Activated naive CD8-positive, alpha-beta T cell treated with anti-CD3 and anti-CD28 coated beads, Interleukin-2, amount 50 U/mL, for 16 hours (primary cell): ENCODE measurements at places on chromosomes 4 and X.

GRCh38 chr4:45865781-45866180, 258.1 kb downstream of the GABRG1 start:
- no peak for DNase-seq

DNA sequence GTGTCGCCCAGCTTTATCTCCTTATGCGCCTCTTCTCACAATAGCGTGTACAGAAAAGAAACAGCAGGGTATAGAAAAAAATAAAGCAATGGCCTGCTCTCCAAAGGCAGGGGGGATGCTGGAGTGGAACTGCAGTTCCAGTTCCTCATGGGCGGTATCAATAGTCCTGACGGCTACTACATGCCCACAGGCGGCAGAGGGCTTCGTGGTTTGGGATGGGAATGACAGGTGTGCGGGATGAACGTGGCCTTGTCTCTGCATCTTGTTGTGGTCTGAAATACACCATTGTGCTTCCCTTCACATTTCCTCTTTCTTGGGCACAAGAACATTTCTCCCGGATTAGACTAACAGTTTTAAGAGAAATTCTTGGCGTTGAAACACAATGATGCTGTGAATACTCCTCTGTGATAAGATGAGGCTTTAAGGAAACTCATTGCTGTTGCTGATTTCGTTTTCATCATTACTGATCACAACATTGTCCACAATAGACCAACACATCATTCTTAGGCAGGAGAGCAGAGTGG, 124.1 kb upstream of the IGFBP7 start:
- DNase-seq, result no peak

DNA sequence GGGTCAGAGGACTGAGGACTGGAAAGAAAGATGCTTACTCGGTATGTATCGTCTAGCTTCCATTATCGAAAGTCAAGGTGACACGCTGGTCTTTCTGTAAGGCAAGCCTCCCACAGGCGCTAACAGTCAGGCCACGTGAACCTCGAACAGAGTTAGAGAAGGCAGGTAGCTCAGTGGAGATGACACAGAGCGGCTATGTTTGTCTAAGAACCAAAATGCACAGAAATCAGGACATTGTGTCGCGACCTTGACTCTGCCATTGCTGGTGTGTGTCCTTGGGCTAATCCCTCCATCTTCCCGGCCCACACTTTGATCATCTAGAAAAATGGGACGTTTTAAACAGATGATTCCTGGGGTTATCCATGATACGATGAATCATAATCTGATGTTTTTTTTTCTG, 40.3 kb downstream of the IRF2 start:
- DNase-seq, result no peak

DNA sequence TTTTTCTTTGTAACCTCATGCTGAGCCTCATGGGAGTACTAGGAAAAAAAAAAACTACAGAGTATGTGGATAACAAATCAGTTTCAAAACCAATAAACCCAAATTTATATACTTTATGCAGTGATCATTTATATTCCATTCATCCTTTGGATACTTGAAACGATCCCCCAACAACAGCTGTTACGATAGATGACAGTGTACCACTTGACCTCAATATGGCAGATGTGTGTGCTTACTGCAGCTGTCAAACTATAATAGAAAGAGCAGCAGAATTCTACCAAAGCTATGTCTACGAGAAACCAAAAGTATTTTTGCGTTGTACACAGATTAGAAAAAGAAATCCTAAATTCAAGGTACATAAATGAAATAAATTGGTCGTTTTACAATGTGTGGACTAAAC, 337.8 kb downstream of the PDGFC start:
- DNase-seq, result no peak

GRCh38 chr4:95038791-95039190, 281.0 kb downstream of the BMPR1B start:
- no peak for DNase-seq

DNA sequence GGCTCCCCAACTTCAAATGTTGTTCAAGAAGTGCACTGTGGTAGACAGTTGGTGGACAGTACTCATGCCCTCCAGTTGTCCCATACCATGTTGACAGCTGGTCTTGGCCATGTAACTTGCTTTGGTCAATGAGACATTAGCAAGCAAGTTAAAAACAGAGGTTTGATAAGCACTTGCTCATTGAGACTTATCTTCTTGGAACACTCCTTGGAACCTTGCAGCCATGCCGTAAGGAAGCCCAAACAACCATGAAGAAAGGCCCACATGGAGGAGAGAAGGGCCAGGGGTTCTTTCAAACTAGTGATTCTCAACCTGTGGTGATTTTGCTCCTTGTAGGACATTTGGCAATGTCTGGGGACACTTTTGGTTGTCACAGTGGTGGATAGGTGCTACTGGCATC, 2.6 kb upstream of the PRPS2 start:
- no peak for DNase-seq

- no peak for DNase-seq
Measured at GRCh38 chrX:70808942-70809940, 99.3 kb downstream of the TEX11 start.

GRCh38 chrX:22177950-22178515, 94.7 kb upstream of the CBLL2 start:
- DNase-seq, result no peak

DNA sequence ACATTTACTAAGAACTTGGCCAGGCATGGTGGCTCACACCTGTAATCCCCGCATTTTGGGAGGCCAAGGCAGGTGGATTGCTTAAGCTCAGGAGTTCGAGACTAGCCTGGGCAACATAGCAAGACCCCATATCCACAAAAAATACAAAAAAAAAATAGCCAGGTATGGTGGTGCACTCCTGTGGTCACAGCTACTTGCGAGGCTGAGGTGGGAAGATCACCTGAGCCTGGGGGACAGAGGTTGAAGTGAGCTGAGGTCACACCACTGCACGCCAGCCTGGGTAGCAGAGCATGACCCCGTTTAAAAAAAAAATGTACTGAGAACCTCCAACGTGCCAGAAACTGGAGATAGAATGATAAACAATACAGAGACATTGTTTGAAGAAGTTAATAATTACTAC, 8.0 kb downstream of the OPRPN start:
- no peak for DNase-seq

DNA sequence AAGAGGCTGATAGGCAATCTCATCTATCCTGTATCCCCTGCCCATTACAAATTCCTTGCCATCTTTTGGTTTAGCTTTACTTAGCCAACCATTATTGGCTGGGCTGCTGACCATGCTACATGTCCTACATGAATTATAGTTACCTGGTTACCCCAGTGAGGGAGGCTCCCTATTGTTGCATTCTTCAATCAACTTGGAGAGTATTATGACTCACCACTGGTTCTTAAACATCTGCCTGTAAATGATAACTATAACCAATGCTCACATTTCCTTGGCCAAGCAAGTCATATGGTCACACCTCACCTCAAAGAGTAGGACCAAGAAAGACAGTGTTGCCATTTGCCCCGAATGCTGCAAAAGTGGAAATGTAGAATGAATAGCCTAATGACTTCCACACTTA, 297.6 kb downstream of the IL15 start:
- DNase-seq, result no peak

DNA sequence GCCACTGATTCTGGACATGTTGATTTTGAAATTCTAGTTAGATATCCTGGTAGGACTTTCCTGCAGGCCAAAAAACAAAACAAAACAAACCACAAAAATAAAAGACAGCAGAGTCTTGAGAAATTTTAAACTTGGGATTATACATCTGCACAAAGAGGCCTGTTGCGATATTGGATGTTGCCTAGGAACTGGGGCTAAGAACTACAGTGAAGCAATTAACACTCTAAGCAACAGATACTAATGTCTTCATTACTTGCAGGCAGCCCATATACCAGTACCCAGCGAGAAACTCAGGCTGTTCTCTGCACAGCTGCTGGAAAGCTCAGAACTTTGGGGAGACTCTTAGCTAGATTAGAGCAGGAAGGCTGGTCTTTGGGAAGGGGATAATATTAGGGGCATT, 69.1 kb upstream of the SCOC start:
- no peak for DNase-seq

- DNase-seq, result no peak
Measured at GRCh38 chr4:186010821-186011220, 58.1 kb upstream of the TLR3 start.

DNA sequence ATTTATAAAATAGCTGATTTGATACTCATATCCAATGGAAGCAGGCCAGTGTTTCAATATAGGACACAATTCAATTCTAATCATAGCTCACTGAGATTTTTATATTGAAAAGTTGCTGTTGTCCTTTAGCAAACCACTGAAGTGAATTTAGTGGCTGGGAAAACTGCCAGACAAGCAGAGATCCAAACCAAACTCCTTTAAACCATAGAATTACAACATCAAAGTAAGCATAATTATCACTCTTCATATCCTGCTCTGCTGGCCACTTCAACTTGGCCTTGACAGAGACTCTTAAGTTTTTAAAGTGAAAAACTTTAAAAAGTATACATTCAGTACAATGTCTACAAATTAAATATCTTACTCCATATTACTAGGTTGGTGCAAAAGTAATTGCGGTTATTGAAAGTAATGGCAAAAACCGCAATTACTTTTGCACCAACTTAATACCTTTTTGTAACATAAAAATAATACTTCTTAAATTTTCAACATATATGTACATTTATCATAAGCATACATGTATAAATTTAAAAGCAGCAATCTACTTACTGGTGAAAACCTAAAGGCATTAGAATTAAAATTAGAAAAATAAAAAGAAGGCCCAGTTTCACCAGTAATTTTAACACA, 433.0 kb downstream of the PCDH10 start:
- DNase-seq, result no peak

- DNase-seq, result no peak
Measured at GRCh38 chrX:150348365-150348764, 14.8 kb upstream of the MAMLD1 start.

DNA sequence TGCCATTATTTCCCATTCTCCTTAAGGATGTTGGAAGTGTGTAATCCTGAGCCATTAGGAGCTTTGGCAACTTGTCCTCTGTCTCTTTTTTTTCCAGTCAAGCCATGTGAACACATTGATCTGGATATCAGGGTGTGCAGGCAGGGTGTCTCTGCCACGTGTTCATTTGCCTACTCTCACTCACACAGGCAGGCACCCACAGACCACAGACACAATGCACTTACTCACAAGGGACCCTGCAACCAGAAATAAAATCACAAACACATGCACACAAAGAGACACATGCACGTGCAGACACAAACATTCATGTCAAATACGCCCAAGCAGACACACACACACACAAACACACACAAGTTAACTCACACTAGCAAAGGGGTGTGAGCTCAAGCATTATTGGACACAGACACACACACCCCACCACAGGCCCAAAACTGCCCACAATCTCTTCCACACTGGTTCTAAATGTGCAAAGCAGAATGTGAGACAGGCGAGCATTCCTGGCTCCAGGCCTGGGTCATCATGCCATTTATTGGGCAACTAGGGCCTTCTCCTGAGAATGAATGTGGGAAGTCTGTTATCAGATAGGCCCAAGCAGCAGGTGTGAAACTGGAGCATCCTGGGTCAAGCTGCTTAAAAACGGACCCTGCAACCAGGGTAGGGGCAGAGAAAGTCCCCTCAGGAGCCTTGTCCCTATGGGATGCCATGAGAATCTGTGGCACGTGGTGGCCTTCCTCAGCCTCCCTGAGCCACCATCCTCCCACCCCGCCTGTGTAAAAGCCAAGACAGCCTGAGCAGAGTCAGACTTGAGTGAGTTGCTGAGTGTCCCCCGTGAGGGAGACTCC, 63.4 kb downstream of the NBDY start:
- no peak for DNase-seq

DNA sequence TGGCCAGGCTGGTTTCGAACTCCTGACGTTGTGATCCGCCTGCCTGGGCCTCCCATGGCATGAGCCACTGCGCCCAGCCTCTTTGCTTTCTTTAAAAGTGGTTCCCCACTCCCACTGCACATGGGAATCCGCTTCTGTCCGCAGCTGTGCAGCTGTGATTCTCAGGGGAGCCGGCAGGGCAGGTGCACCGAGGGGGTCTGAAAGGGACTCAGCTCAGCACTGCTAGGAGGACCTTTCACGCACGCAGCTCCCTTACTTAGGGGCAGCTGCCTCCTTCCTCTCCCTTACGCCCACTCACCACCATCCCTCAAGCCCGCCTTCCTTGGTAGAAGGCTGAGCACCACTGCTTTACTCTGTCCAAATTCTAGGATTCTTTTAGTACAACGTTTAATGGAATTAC, 40.4 kb upstream of the CYP4V2 start:
- DNase-seq, result no peak

DNA sequence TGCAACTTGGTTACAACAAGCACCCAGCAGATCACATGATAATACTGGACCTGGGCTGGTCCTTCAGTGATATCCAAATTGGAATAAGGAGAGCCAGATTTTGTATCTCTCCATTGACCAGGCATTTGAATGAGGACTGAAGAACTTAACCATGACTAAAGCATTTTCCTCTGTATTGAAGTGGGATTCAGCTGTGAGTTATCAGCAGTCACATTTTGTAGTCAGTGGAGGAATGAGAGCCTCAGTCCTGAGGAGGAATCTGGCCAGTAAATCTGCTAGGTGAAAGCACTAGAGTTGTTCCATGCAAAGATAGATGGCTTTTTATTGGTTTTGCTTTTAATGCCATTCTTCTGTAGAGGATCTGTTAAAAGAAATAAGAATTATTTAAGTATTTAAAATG, 1506.0 kb downstream of the PCDH7 start:
- no peak for DNase-seq

- no peak for DNase-seq
Measured at GRCh38 chrX:106897259-106897658, 5.9 kb downstream of the RIPPLY1 start.

GRCh38 chr4:38684951-38685844, 21.2 kb downstream of the KLF3 start:
- no peak for DNase-seq

DNA sequence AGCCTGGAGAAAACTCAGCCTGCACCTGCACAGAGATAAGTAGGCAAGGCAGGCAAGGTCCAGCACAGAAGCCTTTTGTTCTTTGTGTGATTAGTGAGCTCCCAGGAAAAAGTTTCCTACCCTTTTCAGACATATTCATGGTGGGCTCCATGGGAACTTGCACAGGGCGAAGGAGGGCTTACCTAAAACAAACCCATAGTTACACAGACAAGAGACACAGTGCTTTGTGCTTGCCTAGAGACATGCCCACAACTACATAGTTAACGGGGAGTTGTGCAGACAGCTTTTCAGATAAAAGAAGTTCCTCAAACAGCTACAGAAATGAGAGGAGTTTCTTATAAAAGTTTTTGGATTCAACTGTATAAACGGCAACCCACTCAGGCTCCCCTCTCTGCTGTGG, 180.5 kb downstream of the GLUD2 start:
- DNase-seq, result no peak

DNA sequence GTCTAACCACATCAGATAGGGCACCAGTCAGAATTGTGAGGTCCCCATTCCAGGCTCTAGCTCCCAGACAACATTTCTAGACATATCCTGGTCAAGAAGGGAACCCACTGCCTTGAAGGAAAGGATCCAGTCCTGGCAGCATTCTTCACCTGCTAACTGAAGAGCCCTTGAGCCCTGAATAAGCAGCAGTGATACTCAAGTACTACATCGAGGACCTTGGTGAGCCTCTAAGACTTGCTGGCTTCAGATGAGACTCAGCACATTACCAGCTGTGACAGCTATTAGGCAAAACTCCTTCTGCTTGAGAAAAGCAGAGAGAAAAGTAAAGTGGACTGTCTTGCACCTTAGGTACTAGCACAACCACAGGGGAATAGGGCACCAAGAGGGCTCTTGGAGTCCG, 205.8 kb upstream of the F9 start:
- no peak for DNase-seq

GRCh38 chrX:68827256-68827655, 1.6 kb upstream of the EFNB1 start:
- DNase-seq, result no peak

GRCh38 chr4:113468165-113469022, 293.1 kb downstream of the CAMK2D start:
- DNase-seq, result no peak

- DNase-seq, result no peak
Measured at GRCh38 chr4:141180991-141181761, 39.5 kb upstream of the ZNF330 start.
